GF-D8 (cell line): ENCODE measurements at places on chromosomes 1 and 21.

GRCh38 chr1:61743716-61744580, 1.7 kb downstream of the PATJ start:
- DNase-seq: no peak

DNA sequence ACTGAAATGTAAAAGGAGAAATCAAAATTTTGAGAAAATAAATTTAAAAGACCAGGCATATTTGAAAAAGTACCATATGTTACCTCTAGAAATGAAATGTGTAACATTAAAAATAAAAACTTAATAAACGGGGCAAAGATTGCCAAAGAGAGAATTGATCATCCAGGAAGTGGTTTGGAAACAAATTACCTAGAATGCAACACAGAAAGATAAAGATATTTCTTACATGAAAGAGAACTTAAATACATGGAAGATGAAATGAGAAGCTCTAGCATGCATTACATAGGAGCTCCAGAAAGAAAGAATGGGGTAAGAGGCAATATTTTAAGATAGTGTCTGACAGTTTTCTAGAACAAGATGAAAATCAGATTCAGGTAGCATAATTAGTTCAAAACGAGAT, 235.9 kb upstream of the IRF2BP2 start:
- no peak for DNase-seq

- DNase-seq: no peak
Observed at GRCh38 chr1:118143831-118144230, 41.2 kb downstream of the SPAG17 start.

GRCh38 chr1:23401313-23401712, 23.2 kb downstream of the TCEA3 start:
- DNase-seq: no peak

DNA sequence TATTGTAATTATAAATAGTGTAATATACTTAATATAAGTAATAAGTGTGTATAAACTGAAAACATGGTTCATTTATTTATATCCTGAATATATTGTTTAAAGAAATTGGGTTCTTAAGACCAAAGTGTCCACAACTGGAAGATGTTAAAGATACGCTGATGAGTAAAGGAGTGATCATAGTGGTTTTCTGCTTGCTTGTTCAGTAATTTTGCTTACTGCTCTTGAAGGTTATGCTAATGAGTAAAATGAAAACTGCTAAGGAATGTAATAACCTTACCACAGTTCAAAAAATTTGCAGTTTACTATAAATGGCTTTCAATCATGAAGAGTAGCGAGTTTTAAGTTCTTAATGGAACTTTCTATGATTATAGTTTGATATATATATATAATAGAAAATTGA, 22.0 kb downstream of the DONSON start:
- DNase-seq: no peak

- no peak for DNase-seq
Observed at GRCh38 chr1:182863940-182864339, 24.8 kb downstream of the DHX9 start.

GRCh38 chr1:50272912-50273311, 150.3 kb downstream of the DMRTA2 start:
- no peak for DNase-seq

GRCh38 chr1:90821152-90821787, 104.2 kb upstream of the BARHL2 start:
- no peak for DNase-seq

GRCh38 chr1:119535381-119535780, 28.4 kb downstream of the HSD3B1 start:
- no peak for DNase-seq

DNA sequence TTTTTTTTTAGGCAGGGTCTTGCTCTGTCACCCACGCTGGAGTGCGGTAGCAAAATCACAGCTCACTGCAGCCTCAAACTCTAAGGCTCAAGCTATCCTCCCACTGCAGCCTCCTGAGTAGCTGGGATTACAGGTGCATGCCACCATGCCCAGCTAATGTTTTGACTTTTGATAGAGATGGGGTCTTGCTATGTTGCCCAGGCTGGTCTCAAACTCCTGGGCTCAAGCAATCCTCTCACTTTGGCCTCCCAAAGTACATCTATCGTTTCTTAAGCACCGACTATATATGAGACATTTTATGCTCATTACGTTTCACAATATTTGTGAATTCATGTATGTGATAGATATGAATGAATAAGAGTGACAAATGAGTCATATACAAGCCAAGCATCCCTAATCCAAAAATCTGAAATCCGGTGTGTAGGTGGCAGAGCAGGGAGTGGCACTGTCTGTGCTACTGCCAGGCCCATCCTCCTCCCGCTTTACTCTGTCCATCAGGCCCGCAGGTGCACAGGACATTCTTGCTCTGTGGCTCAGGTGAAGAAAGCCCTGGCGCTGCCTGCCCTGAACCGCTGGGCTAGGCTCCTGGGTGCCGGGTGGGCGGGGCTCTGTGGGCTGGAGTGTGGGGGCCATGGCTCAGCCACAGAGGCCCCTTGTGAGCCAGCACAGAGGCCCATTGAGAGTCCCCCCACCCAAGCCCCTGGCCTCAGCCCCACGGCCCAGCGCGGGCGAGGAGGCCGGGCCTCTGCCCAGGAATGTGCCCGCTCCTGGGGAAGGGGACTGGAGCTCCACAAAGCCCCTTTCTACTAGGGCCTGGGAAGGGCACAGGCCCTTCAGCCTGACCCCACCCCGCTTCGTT, 45.3 kb downstream of the HSPG2 start:
- DNase-seq: no peak

DNA sequence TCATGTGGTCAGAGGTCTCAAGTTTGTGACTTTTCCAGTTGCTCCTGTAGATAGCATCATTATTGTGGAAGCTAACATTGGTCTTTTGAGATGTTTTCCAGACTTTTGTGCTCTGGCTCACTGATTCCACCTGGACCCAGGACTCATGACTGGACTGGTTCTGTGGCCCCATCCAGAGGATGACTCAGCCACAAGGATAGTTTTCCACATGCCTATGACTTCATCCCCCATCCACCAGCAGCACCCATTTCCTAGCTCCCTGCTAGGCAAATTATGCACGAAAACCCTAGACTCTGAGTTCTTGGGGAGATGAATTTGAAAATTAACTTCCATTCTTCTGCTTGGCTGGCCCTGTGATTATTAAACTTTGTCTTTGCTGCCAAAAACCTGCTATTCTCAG, 949.3 kb downstream of the MRPL39 start:
- DNase-seq: no peak

GRCh38 chr1:50851034-50851433, 109.0 kb downstream of the FAF1 start:
- DNase-seq: no peak

DNA sequence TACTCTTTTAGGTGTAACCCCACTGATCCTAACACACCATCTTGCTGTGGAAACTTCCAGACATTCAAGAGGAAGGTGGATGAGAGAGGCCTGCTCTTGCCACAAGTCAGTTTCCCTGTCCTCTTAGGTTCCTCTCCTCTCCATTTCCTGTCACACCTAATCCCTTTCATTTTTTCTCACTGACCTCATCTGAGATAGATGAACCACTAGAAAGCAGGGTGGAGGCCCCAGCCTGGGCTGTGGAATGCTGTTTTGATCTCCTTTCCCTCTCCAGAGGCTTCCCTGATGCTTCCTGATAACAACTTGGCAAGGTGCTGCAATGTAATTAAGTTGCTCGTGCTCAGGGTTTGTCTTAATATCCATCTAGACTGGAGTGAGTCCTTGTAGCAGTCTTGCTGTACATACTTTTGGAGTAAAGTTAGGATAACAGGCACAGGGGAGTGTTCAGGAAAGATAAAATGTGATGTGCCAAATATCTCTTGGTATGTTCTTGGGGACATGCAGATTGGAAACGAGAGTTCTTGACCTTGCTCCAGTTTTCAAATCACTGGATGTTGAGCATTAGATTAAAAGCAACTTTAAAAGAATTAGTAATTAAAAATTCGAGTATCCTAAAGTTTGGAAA, 11.2 kb downstream of the LRRC42 start:
- no peak for DNase-seq

DNA sequence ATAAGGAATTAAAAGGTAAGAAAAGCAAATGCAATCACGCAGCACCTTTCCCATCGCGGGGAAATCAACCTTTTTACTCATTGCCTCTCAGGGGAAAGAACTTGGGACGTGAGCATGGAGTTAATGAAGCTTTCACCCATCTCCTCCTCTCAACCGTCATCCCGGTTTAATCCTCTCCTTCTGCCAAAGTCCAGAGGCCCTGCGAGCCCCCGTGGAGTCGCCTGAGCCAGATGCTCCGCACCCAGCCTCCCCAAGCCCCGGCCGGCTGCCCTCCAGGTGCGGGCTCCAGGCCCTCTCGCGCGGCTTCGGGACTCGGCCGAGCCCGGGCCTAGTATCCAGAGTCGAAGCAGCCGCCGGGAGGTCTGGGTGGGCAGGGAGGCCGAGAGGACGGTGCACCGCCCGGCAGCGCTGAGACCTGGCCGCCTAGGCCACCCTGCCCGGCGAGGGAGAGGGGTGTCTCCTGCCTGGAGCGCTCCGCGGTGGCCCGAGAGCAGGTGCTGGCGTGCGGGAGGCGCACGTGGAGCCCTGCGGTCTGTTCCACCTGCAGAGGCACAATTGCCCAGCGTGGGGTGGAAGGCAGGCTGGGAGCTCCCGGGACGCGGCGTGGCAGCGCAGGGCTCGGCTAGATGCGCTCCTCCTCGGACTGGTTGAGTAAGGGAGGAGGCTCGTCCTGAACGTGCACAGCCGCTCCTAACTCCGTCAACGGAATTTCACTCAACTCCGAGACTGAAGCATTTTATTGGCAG, 218.5 kb downstream of the SDCCAG8 start:
- no peak for DNase-seq

DNA sequence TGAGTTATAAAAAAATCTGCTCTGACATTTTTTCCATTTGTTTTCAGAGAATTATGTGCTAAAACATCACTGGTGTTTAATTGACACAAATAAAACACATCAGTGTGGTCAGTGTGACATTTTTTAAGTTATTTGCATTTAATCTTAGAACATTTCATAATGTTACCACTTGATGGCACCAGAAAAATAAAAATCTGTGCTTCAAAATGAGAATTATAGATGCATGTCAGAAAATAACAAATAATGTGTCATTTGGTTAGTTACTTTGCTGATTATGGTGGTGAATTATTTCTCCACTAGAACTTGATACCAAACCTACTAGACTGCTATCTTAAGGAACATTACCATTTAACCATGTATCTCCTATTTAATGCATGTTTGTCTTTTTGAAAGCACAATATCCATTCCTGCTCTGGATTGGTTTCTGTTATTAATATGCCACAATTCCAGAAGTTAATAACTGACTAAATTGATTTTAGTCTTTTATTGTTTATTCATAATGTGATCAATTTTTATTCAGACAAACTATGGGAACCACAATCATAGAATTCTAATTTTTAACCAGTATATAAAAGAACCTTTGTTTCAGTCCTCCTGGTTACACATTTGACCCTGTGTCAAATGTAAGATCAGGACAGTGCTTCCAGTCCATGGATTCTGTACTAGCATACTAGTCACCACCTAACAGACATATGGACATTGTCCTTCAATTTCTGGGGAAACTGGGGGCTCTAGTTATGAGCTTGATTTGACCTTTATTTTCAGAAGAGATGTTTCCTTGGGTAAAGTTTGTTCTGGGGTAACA, 81.0 kb downstream of the RPS6KC1 start:
- no peak for DNase-seq

DNA sequence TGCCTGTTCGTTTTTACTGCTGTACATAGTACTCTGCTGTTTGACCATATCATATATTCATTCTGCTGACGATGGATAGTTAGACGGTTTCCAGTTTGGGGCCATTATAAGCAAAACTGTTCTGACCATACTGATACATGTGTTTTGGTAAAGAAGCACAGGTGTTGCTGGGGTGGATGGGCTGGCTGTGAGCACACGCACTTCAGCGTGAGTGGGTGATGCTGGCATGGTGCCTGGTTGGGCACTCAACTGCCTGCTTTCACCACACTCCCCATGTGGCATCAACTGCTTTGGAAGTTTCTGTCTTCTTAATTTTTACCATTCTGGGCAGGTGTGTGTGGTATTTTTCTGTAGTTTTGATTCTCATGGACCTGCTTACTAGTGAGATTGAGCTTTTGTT, 37.3 kb downstream of the ADARB1 start:
- DNase-seq: no peak

GRCh38 chr1:111846842-111847241, 91.1 kb downstream of the DDX20 start:
- DNase-seq: no peak

- DNase-seq: no peak
Observed at GRCh38 chr1:178645808-178646200, 79.2 kb upstream of the RALGPS2 start.

GRCh38 chr1:93820554-93821422, 58.2 kb downstream of the DNTTIP2 start:
- no peak for DNase-seq

DNA sequence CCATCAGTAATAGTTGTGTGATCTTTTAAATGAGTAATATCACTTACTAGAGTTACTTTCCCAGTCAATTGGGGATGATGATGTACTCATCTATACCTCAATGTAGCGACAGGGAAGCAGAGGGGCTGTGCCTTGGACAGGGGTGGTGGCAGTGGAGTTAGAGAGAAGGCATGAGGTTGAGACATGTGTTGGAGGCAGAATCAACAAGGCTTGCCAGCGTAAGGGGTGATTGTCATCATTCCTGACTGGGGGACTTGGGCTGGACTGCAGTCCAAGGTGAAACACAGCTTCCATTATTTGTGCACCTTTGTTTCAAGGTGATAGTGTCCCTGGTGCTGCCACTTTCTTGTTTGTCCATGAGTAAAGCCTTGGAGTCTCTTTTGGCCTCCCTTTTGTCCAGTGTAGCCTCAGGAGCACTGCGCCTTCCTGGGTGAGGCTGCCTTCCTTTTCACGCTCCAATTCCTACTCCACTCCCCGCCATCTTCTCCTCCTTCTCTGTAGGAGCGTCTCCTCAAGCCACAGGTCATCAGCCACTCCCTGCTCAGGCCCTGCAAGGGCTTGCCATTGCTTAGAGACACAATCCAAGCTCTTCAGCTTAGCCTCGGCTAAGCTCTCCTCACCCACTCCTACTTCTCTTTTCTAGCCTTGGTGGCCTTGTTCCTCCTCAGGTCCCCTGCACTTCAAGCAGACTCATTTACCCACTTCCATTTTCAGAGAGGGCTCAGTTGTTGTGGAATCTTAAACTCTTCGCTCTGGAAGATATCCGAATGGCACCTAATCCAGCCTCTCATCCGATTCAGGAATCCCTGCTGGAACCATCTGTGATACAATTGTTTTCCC, 77.6 kb upstream of the CD34 start:
- no peak for DNase-seq

DNA sequence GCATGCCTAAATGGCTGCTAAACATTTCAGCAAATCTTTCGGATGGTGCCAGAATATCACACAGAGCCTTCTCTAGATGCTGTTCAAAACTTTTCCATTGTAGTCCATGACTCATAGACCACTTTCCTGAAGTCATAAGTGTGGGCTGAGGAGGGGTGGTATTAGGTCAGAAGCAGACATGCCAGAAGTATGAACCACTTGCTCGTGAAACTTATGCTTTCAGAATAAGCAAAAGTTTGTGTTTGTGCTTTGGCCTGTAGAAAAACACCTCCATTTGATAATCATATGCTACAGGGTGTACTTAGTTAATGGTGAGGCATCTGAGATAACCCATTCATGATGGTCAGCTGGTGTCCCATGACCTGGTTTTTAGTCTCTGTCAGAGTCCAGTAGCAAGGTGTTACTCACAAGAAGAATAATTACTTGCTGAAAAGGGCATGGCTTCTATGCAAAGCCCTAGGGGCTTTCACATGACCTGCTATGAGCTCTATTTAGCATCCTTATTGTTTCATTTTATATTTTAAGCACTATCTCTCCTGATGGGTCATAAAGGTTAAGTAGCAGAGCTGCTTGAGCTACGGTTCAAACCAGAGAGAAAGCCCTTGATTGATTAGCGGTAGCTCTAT, 183.1 kb upstream of the IVNS1ABP start:
- no peak for DNase-seq
